ENCODE measurements at places on chromosomes 11 and 22.
A peak's percentile ranks its signal among the peaks of the same experiment; 100 is the strongest.

DNA sequence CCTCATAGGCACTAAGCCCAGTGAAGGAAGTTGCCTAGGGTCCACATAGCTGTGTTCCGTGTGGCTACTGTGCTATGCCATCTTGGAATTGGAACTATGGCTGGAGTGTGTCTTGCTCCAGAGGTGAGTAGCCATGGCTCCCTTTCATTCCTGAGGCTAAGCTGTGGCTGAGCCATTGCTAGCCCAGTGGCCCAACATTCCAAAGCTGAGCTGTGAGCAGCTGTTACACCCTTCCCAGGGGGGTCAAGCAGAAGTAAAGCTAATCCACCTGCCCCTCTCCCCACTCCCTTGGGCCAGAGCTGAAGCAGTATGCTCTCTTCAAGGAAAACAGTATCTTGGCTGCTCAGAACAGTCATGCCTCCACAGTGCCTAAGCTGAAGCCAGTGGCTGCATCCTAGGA is 51.1 kb downstream of the USP35 start:
- DNase-seq: no peak

DNA sequence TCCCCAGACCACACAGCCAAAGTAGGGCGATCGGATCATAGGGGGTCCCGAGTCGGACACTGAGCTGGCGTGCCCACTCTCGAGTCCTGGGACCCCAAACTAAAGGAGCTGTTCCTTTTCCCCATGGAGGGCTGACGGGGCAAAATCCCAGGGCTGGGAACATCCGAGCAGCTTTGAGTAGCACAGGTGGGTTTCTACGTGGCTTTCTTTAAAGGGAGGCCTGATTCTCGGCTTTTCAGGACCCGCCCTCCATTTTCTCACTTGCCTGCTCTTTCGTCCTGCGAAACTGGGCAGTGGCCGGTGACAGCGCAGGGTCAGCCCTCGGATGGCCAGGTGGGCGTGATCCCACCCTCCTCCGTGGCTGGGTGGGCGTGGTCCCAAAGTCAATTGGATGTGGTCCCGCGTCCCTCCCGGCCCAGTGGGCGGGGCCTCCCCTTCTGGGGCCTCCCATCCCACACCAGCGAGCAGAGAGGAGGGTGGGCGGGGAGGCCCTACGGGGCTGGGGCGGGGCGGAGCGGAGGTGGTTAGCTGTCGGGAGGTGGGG is 17.5 kb upstream of the TXNRD2 start:
- no peak for DNase-seq

- no peak for DNase-seq
Measured at GRCh38 chr11:35483131-35483820, 42.1 kb downstream of the PAMR1 start.

GRCh38 chr22:35128637-35129036 is 62.7 kb downstream of the ISX start:
- no peak for DNase-seq

DNA sequence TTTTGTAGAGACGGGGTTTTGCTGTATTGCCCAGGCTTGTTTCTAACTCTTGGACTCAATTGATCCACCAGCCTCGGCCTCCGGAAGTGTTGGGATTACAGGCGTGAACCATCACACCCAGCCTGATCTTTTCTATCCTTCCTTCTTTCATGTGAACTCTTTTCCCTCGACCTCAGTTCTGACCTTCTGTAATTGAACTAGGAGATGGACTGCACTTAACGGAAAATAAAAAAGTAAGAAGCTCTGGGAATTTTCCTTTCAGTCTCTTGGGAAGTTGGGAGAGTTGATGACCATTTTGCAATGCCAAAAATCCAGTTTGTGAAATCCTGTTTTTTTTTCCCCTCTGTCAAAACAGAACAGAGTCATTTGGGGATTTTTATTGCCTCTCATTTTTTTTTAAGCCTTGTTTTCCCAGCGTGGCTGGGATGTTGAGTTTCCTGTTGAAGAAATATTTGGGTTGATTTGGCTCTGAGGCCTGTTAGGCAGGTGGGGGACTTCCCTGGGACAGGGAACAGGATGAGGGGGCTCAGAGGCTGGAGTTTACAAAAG is 26.9 kb upstream of the CYB5R3 start:
- DNase-seq: no peak

DNA sequence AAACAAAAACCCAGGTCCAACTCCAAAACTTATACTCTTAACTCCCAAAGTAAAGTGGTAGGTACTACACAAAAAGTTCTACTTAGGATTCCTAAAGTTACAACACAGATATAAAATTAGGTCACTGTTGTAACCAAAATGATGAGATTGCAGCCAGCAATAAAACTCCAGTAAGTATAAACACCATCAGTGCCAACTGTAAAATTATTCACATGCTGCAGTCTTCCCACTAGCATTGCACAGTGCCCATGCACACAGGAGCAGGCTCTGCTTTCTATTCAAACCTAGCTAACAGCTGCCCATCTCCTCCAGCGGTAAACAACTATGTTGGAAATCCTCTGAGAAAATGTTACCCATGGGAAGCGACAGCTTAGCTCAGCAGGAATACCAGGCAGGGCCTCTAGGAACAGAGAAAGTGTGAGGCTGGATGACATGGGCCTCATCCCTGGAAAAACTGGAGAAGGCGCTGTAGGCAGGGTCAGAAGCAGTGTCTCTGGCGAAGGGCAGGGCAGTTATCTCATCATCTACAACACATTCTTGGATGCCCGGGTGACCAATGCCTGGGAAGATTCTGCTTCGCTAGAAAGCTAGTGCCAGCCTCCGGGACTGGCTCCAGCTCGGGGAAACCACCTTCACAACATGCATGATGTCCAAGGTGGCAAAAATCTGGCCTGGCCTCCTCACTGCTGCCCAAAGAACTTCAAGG is 9.1 kb downstream of the CPT1A start:
- no peak for DNase-seq

GRCh38 chr11:67611165-67611564 is 4.4 kb downstream of the NDUFV1 start:
- no peak for DNase-seq

- no peak for DNase-seq
Measured at GRCh38 chr11:113339929-113340589, 25.7 kb downstream of the TTC12 start.

DNA sequence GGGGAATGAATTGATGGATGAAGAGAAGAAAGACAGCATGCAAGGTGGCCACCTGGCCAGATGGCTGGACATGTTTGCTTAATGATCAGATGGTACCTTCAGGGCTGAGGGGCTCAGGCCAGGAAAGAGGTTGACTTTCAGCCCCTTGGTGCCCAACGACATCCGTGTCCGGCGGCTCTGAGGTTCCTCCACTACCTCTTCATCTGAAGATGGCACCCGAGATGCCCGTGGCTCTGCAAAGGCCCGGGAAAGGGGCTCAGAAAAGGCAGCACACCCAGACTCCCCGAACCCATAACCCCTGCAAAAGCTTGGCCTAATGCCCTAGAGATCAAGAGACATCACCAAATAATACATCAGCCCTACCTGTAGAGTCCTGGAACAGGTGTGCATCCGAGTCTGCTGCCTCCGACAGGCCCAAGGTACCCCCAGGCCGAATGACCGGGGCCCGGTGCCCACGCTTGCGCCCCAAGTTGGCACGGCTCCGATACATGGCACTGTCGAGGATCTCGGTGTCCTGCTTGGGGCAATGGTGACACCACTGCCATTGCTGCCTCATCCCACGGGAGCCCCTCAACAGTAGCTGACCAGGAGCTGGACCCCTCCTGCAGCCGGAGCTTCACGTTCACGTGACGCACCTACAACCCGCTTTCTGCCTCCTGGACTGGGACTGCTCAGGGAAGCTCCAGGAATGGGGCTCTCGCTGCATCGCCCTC is 22.9 kb downstream of the TNKS1BP1 start:
- DNase-seq: no peak

DNA sequence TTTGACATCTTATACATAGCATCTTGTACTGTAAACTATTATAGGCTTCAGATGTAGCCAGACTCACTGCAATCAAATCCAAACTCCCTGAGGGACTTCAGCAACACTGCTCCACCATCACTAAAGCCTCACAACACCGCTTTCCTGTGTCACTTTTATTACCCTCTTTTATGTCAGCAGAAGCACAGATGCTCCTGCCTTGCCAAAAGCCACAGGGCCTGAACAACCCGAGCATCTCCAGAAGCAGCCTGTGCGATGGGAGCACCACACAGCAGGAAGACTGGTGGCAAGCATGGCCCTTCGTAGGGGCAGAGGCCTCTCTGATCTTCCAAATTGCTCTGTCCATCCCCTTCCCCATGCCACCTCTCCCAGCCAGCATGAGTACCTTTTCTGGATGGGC is 22.9 kb downstream of the TMEM123 start:
- DNase-seq: no peak

DNA sequence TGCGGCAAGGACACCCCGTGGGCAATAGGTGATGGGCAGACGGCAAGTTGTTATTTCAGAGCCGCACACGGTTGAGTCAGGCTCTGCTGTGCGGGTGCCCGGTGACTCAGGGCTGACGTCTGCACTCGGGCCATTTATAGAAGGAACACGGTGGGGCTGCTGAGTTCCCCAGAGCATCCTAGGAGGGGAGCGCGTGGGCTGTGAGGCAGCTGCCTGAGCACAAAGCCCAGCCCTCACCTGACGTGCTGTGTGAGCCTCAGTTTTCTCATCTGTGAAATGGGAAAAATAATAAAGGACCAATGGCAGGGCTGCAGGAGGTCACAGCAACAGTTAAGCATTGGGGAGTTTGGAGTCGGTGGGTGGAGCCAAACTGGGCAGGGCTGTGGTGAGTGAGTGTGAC is 11.3 kb upstream of the RHOD start:
- DNase-seq: peak; percentile 78

DNA sequence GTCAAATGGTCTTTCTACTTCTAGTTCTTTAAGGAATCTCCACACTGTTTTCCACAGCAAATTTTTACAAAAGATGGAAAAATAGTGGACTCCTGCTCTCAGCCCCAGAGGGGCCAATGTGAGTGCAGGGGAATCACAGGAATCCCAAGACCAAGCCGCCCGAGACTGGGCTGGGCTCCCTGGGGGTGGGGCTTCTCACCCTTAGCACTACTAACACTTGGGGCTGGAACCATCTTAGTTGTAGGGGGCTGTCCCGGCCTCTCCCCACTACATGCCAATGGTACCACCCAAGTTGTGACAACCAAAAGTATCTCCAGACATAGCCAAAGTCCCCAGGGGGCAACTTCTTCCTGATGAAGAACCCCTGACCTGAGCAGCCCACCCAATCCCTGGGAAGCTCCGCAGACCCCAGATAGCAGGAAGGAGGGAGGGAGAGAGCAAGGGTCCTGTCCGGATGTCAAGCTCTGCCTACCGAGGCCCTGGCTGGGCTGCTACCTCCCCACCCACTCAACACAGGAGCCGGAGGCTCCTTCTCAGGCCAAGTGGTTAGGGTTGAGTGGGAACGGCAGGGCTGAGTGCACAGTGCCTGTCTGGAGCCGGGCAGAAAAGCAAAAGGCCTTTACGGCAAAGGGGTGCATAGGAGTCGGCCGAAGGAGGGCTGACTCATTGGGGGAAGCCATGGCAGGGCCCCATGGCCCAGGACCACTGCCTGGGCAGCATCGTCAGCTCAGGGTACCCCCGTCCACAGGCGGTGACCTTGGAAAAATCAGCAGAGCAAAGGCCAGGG is 122.5 kb upstream of the FGF3 start:
- no peak for DNase-seq

- DNase-seq: no peak
Measured at GRCh38 chr22:25938151-25938550, 196.2 kb downstream of the MYO18B start.

DNA sequence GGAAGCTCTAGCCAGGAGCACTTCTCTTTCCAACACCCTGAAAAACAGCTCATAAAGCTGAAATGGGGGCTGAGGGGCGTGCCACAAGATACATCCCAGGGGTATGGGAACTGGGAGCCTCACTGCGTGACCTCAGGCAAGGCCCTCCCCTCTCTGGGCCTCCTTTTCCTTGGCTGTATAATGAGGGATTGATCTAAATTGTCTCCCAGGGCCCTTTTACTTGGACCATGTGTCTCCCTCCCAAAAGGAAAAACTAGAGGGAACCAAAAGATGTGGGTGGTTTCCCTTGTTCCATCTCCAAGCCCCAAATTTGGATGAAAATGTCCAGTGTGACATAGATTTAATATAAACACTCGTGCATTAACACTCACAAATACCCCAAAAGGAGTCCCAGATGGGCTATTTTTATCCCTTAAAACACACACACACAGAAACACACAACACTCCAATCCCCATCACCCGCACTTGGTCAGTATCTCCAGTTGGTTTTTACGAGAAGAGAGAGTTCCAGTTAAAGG is 25.9 kb upstream of the SMTN start:
- DNase-seq: no peak

DNA sequence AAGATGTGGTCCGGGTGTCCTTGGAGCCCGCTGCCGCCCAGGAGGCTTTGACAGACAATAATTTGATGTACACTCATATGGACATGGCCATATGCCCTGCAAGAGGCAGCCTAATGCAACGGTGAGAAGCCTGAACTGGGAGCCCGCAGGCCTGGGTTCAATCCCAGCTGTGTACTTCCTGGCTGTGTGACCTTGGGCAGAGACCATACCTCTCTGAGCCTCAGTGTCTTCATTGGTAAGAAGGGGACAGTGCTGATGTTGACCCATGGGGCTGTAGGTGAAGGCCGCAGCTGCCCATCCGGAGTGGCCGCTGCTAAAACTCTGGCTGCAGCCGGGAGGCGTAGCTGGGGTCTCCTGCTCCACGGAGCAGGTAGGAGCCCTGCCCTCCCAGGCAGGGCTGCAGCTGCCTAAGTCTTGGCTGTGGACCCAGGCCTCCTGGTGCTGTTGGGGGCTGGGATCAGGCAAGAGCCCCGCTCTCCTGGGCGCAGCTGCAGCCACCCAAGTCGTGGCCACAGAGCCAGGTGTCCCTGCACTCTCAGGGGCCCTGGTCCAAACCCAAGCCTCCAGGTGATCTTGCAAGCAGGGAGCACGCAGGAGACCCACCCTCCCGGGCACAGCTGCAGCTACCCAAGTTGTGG is 8.9 kb downstream of the IL2RB start:
- no peak for DNase-seq

- no peak for DNase-seq
Measured at GRCh38 chr22:29385748-29386147, 2.6 kb downstream of the AP1B1 start.

- no peak for DNase-seq
Measured at GRCh38 chr11:104572279-104572678, 326.0 kb downstream of the CASP12 start.

- no peak for DNase-seq
Measured at GRCh38 chr11:118768690-118769089, 22.3 kb downstream of the DDX6 start.

- DNase-seq: no peak
Measured at GRCh38 chr11:116948391-116948790, 111.0 kb upstream of the APOA1 start.

- peak; percentile 64 for DNase-seq
Measured at GRCh38 chr22:41557401-41558240, 3.2 kb upstream of the CSDC2 start.

DNA sequence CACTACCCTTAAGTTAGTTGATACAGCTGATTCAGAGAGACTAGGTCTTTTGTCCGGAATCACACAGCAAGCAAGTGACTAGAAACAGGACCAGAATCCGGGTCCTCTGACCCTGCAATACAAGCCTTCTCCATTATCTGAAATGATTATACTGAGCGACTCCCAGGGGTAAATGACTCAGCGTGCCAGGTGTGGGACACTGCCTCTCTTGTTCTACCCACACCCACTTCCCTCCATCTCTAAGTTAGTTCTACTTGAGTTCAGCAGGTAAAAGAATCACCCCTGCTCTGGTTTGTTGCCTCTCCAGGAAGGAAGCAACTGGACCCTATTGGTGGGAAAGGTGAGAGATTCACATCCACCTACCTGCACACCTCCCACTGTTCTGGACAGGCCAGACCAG is 156.9 kb downstream of the DBX1 start:
- no peak for DNase-seq
